ENCODE measurements at places on chromosomes 2 and 18. TPM values are rescaled to one million over a fixed set of nuclear protein-coding genes. Genes with fewer than 3 reads are reported as not detected.

DNA sequence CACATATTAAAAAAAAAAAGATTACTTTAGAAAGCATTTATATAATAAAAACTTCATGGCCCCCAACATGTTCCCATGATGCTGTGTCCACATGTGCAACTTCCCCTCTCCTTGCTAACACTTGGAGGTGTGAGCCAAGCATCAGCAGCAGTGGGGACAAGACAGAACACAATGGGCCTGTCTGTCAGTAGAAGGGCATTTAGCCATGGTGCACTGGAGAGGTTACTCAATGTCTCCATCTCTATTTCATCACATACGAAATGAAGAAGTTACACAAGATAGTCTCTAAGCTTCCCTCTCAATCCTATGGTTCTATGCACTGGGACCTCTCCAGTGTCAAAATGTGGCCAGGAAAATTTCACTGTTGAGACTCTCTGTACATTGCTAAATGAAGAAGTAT lies 2.5 kb downstream of the VIT start:
- H3K27me3 ChIP-seq: no peaks in the 10 kb centered on the region
- no peak for DNase-seq
- H3K4me3 ChIP-seq: no peak overlapping the region
- peaks cover 9% of the 10 kb centered on the region for H3K4me1 ChIP-seq
- H3K27ac ChIP-seq: no peak overlapping the region

DNA sequence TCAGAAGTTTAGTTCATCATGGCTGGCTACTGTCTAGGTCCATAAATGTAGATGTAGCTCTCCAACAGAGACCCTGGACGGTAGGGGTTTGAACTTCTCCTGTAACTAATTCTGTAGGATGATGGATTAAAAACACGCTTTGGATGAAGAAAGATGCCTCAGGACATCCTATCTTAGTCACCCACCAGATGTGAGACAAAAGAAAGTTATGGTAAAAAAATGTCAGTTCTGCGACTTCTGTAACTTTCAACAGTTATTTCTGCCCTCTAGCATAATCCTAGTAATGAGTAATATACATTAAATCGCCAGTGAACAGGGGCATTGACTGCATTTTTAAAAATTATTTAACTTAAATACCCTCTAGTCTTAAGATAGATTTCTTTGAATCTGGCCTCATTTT lies 210.1 kb upstream of the LRATD1 start:
- no peaks in the 10 kb centered on the region for H3K36me3 ChIP-seq
- no peak overlapping the region for H3K4me3 ChIP-seq
- H3K27ac ChIP-seq: no peak overlapping the region
- no peak for DNase-seq
- no peaks in the 10 kb centered on the region for H3K4me1 ChIP-seq

Gene GCKR
- total RNA-seq: 0.64 TPM

DNA sequence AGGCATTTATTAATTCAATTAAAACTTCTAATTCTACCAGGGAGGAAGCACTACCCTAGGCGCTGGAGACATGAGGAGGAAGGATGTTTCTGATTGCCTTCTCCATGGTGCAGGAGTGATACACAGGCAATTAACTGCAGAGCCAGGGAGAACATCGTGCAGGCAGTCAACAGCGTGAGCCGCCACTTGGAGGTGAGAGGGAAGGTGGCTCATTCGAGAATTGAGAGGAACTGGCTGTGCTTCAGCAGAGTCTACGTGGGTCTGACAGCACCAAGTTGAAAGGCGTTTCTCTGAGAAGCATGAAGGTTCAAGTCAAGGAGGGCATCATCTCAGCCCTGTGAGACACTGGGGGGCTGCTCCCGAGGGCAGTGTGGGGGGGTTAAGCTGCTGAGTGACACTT lies 388.7 kb upstream of the MYT1L start:
- peaks cover 18% of the 10 kb centered on the region for H3K27me3 ChIP-seq
- no peak overlapping the region for H3K4me3 ChIP-seq
- H3K36me3 ChIP-seq: no peaks in the 10 kb centered on the region
- no peaks in the 10 kb centered on the region for H3K4me1 ChIP-seq
- no peak for DNase-seq

- peaks cover 56% of the 10 kb centered on the region for H3K36me3 ChIP-seq
- no peak overlapping the region for H3K27ac ChIP-seq
- H3K4me1 ChIP-seq: no peaks in the 10 kb centered on the region
- no peak for DNase-seq
- no peaks in the 10 kb centered on the region for H3K27me3 ChIP-seq
Measured at GRCh38 chr2:19932928-19933327, 31.1 kb upstream of the TTC32 start.

DNA sequence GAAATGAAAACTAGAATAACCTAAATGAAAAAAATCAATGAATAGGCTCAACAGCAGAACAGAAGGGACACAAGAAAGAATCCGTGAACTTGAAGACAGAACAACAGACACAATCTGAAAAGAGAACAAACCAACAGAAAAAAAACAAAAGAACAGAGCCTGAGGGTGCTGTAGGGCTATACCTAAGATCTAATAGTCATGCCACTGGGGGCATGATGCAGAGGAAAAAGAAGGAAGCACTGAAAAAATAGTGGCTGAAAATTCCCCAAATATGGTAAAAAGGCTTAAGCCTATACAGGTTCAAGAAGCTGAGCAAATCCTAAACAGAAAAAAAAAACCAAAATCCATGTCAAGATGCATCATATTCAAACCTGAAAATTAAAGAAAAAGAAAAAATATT lies 50.3 kb downstream of the KANSL3 start:
- DNase-seq: no peak
- no peak overlapping the region for H3K4me3 ChIP-seq
- H3K36me3 ChIP-seq: peaks cover 10% of the 10 kb centered on the region
- no peak overlapping the region for H3K27ac ChIP-seq

GRCh38 chr2:69453475-69454129 lies 16.4 kb upstream of the NFU1 start:
- no peak overlapping the region for H3K4me3 ChIP-seq
- peaks cover 2% of the 10 kb centered on the region for H3K4me1 ChIP-seq
- no peaks in the 10 kb centered on the region for H3K36me3 ChIP-seq
- no peaks in the 10 kb centered on the region for H3K27me3 ChIP-seq
- no peak overlapping the region for H3K27ac ChIP-seq

DNA sequence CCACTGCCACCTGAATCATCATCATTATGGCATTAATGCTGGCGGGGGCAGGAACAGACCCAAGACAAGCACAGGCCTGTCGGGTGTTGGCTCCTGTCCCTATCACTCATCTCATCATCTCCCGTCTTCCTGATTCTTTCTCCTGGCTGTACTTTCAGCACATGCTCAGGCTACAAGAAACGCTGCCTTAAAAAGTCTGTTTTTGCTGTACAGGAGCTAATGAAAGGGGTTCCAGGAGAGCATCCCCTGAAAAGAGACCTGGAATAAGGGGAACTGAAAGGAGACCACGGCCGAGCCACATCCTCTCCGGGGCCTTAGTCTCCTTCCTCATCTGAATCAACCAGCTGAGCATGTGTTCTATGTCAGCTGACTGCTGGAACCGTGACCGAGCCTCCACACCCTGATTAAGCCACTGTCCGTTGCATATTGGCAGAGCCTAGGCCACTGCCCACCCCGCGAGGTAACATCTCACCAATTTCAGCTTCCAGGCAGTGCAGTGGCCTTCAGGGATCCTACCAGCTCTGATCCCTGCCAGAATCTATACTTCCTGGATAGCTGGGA lies 62.6 kb downstream of the DNMT3A start:
- H3K27me3 ChIP-seq: no peaks in the 10 kb centered on the region
- peak; percentile 86 for DNase-seq
- peaks cover 69% of the 10 kb centered on the region for H3K4me1 ChIP-seq
- no peak overlapping the region for H3K4me3 ChIP-seq

DNA sequence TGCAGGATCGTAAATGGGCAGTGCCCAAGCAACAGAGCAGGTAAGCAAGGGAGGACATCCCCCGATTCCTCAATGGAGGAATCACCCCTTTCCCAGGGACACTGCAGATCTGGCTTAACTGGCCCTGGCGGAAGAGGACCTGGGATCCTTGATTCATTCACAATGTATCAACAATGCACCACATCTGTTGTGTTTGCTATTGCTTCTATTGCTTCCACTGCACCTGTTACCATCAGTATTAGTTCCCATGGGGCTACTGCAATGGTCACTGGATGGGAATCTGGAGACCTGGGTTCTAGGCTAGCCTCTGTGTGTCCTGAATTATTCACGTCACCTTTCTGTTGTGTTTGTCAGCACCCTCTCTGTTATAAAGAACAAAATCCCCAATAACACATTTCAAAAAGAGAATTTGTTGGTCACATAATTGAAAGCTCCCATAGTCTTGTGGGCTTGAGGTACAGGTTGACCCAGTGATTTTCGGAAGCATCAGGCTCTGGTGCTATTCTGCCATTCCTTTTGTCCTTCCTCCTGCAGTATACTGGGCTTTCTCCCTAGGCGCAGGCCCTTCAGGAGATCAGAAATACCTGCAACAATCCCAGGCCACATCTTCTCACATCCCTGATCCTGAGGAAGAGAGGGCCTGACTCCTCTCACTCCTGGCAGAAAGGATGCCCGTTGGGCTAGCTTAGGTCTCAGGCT lies 193.5 kb upstream of the GLI2 start:
- H3K27ac ChIP-seq: no peak overlapping the region
- no peak for DNase-seq
- peaks cover 40% of the 10 kb centered on the region for H3K4me1 ChIP-seq
- H3K4me3 ChIP-seq: no peak overlapping the region
- no peaks in the 10 kb centered on the region for H3K36me3 ChIP-seq

DNA sequence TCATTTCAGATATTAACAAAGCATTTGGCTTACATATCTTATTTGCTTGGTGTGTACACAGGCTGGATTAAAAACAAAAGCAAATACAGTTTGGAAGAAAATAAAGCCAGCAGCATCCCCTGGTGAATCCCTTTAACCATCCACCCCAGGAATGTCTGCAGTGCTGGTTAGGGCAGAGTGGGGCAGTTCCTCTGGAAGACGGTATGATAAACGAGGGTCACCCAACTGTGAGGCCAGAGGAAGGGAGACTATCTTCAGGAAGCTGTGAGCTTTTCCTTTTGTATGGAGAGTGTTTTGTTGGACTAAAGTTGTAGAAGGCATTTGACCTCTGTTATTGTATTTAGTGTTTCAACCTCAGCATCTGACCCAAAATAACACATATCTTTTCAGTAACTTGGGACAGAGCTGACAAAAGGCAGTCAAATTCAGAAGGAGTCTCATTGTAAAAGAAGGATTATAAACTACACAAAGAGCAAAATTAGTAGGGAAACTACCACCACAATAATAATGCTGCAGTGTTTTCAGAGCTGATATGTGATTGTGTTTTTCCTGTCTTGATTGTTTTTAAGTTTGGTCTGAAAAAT lies 159.1 kb downstream of the FMNL2 start:
- no peak overlapping the region for H3K27ac ChIP-seq
- DNase-seq: no peak
- H3K36me3 ChIP-seq: no peaks in the 10 kb centered on the region
- no peak overlapping the region for H3K4me3 ChIP-seq
- H3K27me3 ChIP-seq: no peaks in the 10 kb centered on the region

DNA sequence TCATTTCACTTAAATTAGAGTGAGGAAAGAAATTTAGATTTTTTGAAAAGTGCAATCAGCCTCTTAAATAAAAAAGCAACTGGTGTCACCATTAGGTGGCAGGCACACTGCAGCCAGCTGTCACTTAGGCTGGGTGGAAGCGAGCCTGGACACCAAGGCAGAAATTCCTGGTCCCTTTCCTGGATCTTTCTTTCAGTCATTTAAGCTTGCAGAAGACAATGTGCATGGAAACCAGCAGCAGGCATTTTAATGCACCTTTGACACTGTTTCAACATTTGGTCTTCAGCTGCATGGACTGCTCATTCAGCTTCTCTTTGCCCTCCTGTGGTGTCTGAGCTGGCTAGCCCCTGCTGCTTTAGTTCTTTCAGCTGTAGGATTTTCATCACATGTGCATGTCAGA lies 61.0 kb downstream of the AQP4 start:
- no peaks in the 10 kb centered on the region for H3K4me1 ChIP-seq
- H3K27me3 ChIP-seq: no peaks in the 10 kb centered on the region
- H3K27ac ChIP-seq: no peak overlapping the region

Gene ABCA12
- 98.4 TPM for total RNA-seq

DNA sequence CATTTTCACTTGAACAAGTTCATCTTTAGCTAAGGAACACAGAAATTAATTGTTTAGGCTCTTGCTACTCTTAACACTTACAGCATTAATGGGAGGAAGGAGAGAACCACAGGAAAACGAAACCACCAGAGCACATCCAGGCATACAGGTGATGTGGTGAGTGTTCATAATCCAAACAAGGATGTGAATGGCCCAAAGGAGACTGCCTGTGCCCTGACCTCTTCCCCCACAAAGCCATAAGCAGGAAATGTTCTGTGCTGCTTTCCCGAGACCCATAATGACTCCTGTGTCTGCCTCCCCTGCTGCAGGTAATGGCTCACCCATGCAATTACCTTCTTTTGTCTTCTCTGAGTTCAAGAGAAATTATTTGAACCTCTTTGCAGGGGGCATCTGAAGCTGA lies 295.9 kb upstream of the LINC00305 start:
- H3K27ac ChIP-seq: no peak overlapping the region
- H3K4me3 ChIP-seq: no peak overlapping the region
- no peaks in the 10 kb centered on the region for H3K4me1 ChIP-seq
- no peak for DNase-seq
- H3K36me3 ChIP-seq: no peaks in the 10 kb centered on the region
- H3K27me3 ChIP-seq: no peaks in the 10 kb centered on the region

Gene NABP1
- total RNA-seq: 33.6 TPM

Gene HSBP1L1
- 45.7 TPM for total RNA-seq

DNA sequence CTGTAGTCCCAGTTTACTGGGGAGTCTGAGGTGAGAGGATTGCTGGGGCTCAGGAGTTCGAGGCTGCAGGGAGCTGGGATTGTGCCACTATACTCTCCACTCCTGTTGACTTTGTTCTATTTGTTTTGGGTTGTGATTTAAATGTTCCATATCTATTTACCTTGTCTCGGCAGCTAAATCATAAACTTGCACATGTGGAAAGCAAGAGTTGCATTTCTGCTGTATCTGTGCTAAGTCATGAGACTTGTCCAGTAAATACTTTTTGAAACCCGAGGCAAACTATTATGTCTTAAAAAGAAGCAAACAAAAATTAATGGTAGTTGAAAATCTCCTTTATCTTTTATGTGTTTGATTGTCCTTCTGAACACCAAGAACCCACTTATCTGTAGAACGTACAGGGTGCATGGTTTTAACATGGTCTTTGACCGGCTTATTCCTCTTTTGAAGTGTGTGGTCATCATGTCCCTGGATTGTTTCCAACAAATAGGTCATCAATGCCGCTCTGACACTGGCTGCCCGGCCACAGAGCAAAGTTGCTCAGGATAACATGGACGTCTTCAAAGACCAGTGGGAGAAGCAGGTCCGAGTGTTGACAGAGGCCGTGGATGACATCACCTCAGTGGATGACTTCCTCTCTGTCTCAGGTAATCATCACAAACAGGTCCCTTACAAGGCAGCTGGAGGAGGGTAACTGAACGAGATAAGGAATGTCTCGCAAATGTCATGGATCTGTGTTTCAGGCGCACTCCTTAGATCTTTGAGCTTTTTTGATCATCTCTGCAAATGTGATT lies 241.1 kb upstream of the LRRTM1 start:
- H3K36me3 ChIP-seq: no peaks in the 10 kb centered on the region
- DNase-seq: no peak
- no peak overlapping the region for H3K27ac ChIP-seq
- no peak overlapping the region for H3K4me3 ChIP-seq
- H3K4me1 ChIP-seq: no peaks in the 10 kb centered on the region

GRCh38 chr18:2641638-2642037 lies 13.9 kb upstream of the SMCHD1 start:
- H3K27me3 ChIP-seq: no peaks in the 10 kb centered on the region
- no peaks in the 10 kb centered on the region for H3K36me3 ChIP-seq
- peaks cover 15% of the 10 kb centered on the region for H3K4me1 ChIP-seq
- DNase-seq: no peak

Gene C2orf92
- 4.5 TPM for total RNA-seq

Gene C2orf78
- total RNA-seq: not detected
